ENCODE measurements at places on chromosomes 7 and 10.

DNA sequence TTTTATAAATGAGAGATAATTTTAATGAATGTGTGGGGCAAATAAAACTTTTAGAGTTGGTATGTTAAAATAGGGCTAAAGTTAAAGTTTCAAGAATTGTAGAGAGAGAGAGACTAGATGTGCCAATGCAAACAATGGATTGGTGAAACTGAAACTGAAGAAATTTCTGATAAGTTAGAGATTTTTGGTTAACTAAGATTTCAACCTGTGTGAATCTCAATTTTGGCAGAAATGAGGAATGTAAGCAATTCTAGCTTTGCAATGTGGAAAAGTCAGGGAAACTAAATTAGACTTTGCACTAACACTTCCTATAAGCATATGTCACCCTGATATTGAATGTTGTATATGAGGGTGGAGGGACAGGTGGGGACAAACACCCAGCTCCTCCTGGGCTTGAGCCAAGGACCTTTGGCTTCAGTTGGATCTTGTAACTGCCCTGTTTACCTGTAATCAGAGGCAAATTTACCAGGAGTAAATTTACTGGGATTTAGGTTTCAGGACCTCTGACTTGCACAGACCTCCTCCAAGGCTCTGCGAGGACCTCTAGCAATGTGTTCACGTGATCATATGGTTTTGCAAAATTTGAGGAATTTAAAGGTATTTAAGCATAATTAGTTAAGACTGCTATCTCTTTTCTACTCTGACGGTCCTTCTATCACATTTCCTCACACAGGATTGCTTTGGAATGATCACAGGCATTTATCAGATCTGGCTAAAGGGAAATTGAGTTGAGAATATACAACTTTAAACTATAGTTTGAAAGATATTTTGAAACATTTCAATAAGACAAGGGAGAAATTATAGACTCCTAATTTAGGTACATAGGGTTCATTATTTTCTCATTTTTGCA lies 33.1 kb upstream of the RPA3 start:
- no peak for DNase-seq

DNA sequence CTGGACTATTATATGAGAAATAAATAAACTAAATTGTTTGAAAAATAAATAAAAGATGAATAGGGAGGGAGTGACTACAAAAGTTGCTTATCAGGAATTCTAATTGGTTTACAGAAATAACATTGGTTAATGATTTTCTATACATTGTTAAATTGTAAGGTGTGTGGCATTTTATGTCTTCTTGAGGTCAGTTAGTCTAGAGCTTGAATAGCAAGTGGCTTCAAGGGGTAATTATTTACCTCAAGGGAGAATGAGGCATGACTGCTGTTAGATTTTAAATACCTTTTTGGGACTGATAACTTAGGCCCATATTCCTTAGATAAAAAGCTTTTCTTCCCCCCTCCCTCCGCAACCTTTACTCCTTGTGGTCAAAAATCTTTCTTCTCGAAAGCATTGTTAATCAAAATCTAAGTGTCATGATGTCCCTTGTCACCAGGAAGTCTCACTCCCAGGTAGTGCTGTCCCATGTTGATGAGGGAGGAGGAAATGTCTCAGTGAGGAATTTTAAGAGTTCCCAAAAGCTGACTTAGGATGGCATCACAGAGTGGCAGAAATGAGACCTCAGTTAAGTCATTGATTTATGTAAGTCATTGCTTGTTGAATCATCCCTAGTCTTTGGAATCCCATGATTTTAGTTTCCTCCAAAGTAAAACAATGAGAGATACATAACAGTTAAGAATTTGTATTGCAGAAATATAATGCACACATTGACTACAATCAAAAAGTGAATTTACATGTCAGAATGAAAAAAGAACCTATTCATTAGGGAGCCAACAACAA lies 71.5 kb downstream of the MAPK8 start:
- no peak for DNase-seq

DNA sequence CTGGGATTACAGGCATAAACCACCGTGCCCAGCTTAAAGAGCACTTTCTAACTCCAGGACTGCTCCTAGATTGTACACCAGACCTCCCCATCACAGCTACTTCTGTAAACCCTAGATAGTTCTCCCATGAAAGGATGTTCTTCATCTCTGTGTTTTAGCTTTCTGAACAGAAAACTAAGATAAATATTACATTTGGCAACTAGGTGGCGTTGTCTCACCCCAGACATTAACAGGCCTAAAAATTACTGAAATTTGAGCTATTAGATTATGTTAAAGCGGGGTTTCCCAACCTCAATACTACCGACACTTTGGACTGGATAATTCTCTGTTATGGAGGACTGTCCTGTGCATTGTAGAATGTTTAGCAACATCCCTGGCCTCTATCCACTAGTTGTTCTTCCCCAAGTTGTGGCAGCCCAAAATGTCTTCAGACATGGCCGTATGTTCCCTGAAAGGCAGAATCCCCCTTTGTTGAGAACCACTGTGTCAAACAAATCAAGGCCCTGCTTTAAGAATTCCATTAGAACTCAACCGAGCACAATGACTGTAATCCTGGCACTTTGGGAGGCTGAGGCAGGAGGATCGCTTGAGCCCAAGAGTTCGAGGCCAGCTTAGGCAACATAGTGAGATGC lies 19.1 kb downstream of the ATOH7 start:
- no peak for DNase-seq

DNA sequence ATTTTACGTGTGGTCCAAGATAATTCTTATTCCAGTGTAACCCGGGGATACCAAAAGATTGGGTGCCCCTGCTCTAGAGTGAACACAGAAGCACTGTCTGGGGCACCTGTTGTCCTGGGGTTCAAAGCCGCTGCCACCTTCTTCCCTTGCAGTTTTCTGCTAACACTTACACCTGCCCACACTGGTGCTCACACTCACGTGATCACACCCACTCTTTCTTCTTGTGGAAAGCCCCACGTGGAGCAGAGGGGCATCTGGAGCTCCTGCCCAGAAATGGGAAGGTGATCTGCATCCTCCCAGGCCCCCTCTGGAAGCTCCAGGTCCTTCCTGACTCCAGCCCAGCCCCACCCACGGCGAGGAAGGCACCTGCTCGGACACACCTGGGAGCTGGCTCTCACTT lies 42.9 kb downstream of the PTPRN2 start:
- no peak for DNase-seq

GRCh38 chr7:29924684-29925083 lies 64.9 kb downstream of the SCRN1 start:
- DNase-seq, result no peak

DNA sequence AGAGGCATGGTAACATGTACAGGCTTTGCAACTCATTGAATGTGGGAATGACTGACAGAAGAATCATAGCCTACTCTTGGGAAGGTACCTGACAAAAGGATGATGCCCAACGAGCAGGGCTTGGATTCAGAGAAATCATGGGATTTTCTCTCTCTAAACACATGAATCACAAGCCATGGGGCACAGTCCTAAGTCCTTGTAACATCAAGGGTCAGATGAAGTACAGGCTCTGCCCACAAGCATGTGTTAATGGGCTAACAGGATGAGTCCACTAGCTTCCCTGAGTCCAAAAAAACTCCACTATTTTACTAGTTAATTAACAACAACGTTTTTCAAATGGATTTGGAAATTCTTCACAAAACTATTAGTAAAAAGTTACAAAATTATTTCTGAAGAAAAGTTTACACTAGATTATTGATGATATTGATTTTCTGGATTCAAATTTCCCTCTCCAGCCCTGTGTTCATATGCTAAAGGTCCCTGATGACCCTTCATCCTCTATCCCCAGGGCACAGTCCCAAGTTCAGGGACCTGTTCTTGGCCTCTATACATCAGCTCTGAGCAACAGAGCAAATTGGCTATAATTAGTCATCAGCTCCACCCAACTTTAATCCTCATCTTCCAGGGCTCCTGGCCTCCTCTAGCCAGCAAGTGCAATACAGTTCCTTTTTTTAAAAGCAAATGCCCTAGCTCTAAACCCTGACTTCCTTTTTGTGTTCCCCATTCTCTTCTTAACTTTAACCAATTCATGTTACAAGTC lies 99.8 kb downstream of the GSAP start:
- no peak for DNase-seq

GRCh38 chr10:48497780-48498770 lies 106.8 kb downstream of the ARHGAP22 start:
- DNase-seq, result no peak

All from stimulated activated CD4-positive, alpha-beta T cell treated with anti-CD3 and anti-CD28 coated beads, Interleukin-15, amount 100 ng/mL, for 1 hour (primary cell).